ENCODE measurements at places on chromosomes 1 and 21.
A peak's percentile ranks its signal among the peaks of the same experiment; 100 is the strongest.

DNA sequence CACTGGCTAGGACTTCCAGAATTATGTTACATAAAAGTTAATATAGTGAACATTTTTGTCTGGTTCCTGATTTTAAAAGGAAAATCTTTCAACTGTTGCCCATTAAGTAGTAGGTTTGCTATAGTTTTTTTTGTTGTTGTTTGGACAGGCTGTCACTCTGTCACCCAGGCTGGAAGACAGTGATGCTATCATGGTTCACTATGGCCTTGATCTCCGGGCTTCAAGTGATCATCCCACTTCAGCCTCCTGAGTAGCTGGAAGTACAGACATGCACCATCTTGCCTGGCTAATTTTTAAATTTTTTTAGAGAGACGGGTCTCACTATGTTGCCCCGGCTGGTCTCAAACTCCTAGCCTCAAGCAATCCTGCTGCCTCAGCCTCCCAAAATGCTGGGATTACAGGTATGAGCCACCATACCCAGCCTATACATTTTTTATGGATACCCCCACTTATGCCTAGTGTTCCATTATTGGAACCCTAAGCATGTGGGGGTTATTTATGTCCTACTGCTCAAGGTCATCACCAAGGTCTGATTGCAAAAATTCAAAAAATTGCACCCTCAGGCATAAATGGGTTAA lies 6.5 kb downstream of the CTXND2 start:
- DNase-seq, result no peak

DNA sequence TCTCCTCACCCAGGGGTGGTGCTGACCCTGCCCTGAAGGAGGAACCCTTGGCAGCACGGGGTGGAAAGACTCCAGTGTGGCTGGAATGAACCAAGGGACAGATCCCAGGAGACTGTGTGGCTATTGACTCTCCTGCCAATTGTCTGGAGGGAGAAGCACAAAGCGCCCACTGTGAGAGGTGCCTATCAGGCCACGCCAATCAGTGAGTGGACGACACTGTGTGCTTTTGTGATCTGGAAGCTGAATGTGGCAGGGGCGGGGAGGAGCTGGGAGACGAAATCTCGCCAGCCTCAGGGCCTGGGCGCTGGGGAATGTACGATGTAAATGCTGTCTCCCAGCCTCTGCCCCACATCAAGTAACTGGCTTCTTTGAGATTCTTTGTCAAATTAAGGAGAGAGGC lies 167.1 kb downstream of the ZBTB18 start:
- DNase-seq, result no peak

- DNase-seq, result no peak
These were observed 447.3 kb downstream of the PLA2G4A start for GRCh38 chr1:187275985-187276575.

DNA sequence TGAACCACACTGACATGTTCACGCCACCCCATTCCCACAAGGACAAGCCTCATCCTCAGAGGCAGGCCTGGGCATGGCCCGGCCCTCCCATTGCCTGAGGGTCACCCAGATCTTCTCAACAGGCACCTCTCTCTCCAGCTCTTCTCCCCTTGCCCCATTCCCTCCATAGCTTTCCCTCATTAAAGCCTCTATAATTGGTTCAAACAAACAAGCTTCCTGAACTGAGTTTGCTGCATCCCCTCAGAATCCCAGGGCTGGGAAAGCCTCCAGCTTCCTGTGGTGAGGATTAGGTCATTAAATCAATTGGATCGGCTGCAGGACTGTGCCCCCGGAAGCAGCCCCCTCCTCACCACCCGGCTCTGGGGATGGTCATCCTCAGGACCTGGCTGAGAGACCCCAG lies 18.9 kb downstream of the CTNNBIP1 start:
- DNase-seq, result no peak

- no peak for DNase-seq
These were observed 61.8 kb upstream of the DNAH14 start for GRCh38 chr1:224867715-224868114.

DNA sequence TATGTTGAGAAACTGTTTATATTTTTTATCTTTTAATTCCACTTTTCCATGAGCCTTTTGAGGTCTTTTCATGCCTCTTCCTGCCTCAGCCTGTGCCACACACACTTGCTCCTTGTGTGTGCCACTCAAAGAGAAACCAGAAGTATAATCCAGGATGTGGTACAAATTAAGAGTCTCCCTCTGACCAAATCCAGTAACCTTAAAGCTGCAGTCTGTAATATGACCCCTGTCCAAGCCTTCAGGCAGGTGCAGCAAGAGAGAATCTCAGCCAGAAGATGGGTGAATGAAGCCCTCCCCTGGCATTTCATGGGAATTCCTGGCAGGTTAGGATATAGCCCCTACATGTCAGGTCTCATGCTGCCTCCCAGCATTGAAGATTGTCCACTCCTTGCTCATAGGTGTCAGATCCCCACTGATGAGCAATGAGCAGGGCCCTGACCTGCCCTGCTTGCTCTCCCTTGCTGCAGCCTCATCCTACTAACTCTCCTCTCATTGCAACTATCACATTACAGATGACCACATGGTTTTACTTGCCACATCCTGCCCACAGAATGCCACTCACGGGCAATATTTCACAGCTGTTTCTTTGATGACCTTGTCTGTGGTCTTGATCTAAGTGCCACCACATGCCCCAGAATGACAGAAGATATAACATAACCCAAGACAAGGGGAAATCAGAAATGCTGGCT lies 169.3 kb downstream of the SEC16B start:
- no peak for DNase-seq

GRCh38 chr1:233356705-233356987 lies 29.1 kb downstream of the MAP3K21 start:
- DNase-seq, result no peak

GRCh38 chr1:67611846-67612245 lies 73.2 kb upstream of the GADD45A start:
- no peak for DNase-seq

- DNase-seq, result peak; percentile 18
These were observed 18.8 kb upstream of the MAP1LC3C start for GRCh38 chr1:242017580-242018233.

DNA sequence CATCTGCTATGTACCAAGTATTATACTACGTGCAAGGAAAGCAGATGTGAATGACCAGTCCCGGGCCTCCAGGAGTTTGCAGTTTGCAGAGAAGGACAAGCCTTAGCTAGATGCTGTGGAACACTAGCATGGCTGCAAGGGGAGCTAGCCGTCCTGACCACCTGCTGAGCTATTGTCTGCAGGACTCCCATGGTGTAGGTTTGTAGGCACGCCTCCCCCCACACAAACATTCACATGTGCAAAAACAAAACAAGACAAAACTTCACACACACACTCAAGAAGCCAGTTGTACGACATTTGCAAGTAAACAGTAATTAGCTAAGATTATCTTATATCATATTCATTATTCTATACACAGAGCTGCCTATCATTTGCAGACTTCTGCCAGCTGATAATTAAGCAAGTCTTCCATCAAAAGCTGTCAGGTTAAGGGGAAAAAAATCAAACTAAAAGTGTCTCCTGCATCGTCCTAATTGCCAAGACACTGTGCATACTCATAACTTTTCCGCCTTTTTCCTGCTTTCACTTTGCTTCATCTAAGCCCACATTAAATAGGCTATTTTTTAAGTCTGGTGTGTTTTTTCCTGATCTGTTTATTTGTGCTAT lies 10.7 kb upstream of the HNRNPU start:
- no peak for DNase-seq

DNA sequence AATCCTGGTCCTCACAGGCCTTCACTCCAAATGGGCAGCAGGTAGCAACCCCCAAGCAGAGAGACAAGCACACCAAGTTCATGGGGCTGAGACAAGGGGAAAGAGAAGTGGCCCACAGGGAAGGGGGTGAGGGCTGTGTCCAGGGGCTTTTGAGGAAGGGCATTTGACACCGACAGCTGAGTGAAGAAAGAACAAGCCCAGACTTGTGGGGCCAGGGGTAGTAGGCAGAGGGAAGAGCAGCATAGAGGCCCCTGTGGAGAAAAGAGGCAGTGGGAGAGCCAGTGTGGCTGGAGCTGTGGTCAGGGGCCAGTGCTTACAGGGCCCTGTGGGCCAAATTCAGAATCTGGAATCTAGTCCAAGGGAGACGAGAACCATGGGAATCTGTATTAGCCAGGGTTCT lies 85.4 kb downstream of the IGSF21 start:
- no peak for DNase-seq

- DNase-seq, result no peak
These were observed 58.6 kb downstream of the FAAP20 start for GRCh38 chr1:2135941-2136340.

GRCh38 chr1:94110021-94110761 lies 10.8 kb downstream of the ABCA4 start:
- DNase-seq, result no peak

DNA sequence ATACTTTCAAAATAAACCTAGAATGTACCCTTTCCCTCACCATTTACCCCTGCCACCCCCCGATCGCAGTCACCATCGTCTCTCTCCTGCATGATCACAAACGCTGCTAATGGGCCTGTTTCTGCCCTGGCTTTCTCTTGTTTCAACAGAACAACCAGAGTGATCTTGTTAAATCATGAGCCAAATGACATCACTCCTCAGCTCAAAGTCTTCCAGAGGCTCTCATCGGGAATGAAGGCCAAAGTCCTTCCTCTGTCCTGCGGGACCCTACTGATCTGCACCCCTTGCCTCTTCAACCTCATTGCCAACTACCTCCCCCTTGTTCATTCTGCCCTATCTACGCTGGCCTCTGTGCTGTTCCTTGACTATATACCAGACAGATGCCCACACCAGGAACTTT lies 39.4 kb upstream of the PTGFRN start:
- no peak for DNase-seq

GRCh38 chr1:93695411-93696005 lies 13.9 kb upstream of the BCAR3 start:
- DNase-seq, result no peak

DNA sequence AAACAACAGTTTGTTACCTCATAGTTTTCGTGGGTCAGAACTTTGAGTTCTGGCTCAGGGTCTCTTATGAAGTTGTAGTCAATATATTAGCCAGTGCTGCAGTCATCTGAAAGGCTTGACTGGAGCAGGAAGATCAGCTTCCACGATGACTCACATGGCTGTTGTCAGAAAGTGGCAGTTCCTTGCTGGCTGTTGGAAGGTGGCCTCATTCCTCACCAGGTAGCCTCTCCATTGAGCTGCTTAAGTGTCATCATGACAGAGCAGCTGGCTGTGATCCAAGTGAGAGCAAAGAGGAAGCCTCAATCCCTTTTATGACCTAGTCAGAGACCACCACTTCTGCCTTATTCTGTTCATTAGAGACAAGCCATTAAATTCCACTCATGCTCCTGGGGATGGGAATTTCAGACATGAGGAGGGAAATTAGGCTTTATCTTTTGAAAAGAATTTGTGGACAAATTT lies 5.6 kb downstream of the OSBPL9 start:
- no peak for DNase-seq

GRCh38 chr1:168824418-168825065 lies 95.5 kb upstream of the DPT start:
- no peak for DNase-seq

GRCh38 chr1:180627411-180627810 lies 4.4 kb upstream of the XPR1 start:
- DNase-seq, result no peak

GRCh38 chr21:14942801-14943490 lies 121.9 kb downstream of the NRIP1 start:
- no peak for DNase-seq

DNA sequence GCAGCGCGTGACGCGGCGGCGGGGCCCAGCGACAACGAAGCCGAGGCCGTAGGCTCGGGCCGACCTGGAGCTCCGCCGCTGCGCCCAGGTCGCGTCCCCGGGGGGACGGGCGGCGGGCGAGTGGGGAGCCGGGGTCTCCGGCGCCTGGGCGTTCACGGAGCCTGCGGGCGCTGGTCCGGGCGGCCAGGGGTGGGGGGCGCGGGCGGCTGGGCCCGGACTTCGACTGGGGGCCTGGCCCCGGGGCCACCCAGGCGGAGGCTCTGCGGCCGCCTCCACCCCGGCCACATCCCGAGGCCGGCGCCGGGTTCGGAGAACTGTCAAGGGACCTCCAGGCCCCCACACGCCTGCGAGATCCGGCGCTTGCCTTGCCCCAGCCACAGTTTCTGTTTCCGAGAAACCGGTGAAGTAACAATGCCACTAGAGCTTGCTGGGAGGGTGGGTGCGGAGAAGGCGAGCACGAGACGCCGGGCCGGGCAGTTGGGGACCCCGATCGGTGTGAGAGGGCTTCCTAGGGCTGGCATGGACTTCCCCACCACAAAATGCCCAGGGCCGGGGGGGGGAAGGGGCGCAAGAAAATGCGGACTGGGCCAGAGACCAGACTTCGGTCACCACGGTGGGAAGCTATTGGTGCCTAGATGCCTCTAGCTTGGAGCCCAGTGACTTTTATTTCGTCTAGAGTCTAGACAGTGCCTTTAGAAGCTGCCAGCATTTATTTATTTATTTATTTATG lies 501 bp downstream of the FBXO6 start:
- DNase-seq, result peak; percentile 57

DNA sequence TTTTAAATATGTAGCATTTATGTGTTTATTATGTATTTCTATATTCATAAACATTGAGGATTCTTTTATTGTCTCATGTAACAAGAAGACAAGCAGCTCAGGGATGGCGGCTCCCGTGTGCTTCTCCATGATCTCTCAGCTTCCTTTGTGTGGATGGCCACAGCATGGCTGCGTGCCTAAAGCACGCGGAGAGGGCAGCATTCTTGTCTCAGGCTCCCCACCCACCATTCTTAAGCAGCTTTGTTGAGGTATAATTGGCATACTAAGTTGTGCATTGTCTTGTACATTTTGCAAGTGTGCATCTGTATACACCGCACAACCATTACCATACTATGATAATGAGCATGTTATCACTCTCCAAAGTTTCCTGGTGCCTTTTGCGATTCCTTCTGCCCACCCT lies 81.6 kb downstream of the CAMTA1 start:
- no peak for DNase-seq

DNA sequence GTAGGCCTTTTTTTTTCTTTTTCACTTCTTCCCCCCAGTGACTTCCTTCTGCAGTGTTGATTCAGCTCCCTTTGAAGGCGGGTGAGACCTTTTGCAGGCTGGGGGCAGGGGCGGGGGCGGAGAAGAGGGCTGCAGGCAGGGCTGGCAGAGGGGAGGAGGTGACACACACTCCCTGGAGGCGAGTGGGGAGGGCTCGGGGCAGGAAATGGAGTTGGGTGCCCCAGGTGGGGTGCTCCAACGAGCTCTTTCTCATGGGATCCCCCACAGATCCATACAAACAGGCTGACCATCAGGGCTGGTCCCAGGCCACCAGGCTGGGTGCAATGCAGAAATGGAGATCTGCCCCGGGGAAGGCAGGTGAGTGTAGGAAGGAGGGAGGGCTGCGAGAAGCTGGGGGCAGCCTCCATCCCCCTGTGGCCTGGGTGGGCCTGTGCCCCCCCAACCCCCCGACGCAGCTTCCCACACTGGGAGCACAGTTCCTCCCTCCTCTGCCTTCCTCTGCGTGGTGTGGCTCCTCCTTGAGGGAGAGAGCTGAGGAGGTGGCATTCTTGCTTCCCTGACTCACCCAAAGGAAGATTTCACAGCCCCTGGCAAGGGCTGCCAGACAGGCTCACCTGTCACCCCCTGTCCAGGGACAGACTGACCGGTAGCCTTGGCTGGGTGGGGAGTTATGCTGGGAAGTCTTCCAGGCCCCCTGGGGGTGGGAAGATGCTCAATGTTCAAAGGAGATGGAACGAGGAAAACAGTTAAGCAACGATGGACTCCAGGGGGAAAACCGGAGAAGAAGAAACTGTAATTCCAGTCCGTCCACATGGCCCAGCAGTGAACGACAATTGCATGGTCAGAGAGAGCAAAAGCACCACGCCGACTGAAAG lies 7.1 kb upstream of the ITGB2 start:
- peak; percentile 91 for DNase-seq
